ENCODE measurements at places on chromosomes 6 and 20.

DNA sequence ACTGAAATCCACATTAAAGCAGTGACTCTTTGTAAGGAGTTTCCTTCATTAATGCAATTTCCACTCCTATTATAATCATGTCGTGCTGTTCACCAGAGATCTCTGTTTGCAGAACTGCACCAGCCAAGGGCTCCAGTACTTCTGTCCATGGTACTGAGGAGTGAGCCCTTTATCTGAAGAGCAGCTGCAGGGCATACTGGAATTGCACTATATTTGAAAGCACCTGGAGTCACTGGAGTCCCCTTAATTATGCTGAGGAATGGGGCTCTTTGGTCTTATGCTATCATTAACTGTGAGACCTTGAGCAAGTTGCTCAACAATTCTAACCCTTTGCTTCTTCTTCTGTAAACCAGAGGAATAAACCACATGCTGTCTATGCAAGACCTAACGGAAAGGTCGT is 61.7 kb upstream of the NUP153 start:
- DNase-seq = peak; percentile 20

- no peak for DNase-seq
Measured at GRCh38 chr20:4335722-4336121, 320.4 kb upstream of the RNF24 start.

DNA sequence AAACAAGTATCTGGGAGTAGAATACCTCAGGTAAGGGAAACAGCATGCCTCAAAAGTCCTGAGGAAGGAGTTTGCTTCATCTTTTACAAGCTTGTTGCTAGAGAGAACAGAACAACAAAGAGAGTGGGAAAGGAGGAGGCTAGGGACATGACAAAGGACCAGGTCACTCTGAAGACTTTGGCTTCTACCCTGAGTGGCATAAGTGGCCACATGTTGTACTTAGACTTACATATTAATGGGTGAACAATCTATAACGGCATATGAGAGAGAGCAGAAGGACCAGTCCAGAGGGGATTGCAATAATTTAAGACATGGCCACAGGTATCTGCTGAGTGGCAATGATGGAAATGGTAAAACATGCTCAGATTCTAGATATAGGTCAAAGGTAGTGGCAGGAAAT is 668.3 kb upstream of the ADGRB3 start:
- no peak for DNase-seq

- no peak for DNase-seq
Measured at GRCh38 chr6:138597336-138597735, 98.0 kb upstream of the NHSL1 start.

DNA sequence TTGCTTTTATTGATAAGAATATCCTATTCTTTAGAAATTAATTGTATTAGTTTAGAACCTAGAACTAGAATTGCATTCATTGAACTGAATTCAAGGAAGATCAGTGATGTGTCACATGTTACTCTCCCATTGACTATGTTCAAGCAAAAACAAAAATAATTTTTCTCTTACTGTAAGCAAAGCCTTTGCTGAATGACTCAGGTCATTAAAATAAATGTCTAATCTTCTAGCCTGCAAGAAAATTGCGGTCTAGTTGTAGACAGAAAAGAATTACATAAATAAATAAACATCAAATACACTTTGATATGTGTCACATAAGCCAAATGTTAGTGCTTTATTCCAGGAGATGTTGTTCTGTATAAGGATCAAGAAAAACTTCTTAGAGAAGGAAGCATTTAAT is 387.9 kb downstream of the ADGRB3 start:
- no peak for DNase-seq

- no peak for DNase-seq
Measured at GRCh38 chr6:32491700-32492099, 38.4 kb downstream of the HLA-DRB5 start.

- DNase-seq = peak; percentile 70
Measured at GRCh38 chr20:49541733-49542513, 26.0 kb downstream of the PTGIS start.

DNA sequence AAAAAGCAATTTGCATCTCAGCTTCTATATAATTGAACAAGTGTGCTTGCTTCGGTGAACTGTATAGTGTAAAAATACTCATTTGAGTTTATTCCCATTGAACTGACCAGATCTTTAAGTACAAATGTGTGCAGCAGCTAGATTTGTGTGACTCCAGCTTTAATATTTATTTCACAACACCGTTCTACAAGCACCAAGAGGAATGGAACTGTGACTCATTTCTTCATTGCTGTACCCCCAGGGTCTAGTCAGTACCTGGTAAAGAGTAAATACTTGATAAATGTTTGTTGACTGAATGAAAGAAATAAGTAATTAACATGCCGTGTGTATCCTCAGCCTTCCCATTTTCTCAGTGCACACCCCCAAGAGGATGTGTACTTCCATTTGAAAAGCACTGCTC is 464.8 kb downstream of the CBLN4 start:
- DNase-seq = no peak

GRCh38 chr6:19734519-19734918 is 102.7 kb upstream of the ID4 start:
- no peak for DNase-seq

- DNase-seq = no peak
Measured at GRCh38 chr6:14641423-14642135, 524.0 kb downstream of the CD83 start.

DNA sequence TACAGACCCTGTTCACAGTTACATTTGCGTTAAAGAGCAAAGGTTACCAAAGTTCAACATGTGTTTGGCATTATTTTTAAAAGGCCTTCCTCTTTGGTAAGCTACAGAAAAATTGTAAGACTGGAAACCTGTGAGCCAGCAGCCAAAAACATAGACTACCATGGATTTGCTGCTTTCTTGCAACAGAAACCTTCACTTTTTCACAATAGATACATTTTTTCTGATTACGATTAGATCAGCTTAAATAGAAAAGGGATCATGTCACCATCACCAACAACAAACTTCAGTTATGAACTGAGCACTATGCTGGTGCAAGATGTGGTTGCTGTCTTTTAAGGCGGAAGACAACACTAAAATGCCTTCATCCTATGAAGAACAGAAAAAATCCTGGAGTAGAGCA is 112.3 kb upstream of the MARCKS start:
- no peak for DNase-seq

GRCh38 chr6:135449246-135449645 is 48.3 kb downstream of the AHI1 start:
- DNase-seq = no peak

- no peak for DNase-seq
Measured at GRCh38 chr6:123997223-123997622, 193.6 kb downstream of the NKAIN2 start.

DNA sequence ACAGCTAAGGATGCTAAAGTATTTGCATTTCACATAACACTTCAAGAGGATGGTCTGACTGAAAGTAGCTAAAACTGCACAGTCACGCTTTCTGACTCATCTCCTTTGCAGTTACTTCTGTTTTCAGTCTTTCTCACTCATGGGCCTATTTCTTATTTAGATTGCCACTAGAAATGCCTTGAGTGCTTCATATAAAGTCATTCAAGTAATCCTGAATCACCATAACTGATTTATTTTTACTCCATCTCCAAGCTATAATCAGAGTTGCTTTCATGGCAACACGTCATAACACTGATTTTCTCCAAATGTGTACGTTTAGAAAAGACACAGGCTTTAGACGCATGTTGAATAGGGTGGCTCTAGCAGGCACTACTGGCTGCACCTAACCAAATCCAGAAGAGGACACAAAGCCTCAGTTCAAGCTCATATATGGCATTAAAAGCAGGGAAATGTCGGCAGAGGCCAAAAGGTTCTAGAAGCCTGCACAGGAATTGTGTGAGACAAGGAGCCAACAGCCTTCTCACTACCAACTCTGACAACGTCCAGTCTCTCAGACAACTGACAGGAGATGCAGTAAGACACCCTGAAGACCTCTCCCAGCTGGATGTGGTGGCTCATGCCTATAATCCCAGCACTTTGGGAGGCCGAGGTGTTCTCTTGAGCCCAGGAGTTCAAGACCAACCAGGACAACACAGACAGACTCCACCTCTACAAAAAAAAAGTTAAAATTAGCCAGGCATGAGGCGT is 64.1 kb upstream of the BEND6 start:
- no peak for DNase-seq

DNA sequence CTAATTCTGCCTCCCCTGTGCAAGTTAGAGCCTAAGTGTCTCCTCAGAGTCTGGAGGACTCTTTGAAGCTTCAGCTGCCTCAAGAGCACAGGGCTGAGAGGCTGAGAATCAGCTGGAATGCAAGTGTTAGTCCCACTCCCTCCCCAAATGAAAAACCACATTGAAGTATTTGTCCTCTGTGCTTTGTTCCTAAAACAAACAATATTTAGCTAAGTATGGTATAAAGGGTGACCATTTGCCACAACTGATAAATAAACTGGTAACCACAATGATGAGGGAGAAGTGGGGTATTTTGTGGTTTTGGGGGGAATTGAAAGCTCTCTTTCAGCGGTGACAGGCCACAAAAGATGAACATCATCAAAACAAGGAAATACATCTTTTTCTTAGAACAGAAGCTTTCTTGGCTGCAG is 91.7 kb upstream of the HDDC2 start:
- DNase-seq = no peak

DNA sequence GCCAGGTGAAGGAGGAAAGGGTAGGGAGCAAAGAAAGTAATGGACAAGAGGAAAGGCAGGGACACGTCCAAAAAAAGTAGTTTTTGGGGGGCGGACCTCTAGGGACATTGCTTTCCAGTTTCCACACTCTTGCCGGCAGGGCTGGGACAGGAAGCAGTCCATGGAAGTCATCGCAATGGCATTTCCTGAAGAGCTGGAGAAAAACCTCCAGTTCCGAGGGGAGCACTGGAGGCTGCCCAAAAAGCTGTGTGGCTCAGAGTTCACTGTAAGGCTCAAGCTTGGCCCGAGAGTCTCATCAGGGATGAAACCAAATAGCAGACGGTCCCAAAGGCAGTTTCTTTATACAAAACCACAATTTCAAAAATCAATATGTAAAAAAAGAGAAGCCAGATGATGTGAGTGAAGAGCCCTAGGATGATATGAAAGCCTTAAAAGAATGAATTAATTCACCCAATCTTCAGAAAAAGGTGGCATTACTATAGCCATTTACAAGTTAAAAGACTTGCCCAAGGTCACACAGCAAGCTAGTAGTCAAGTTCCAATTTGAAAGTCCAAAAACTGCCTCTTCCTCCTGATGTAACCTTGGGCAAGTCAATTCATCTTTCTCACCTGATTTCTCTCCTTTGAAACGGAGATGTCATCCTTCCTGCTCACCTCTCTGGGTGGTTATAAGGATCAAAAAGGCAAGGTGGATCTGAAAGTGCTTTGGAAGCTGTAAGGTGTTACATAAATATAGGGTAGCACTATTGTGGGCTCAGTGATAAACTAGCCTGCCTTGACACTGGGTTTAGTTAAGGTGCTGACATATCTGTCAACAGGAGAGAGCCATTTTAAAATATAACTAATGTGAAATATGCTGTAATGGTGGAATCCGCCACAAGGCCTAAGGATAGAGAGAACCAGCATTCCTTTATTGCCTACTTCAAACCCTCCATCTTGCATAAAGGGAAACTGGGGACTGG is 9.1 kb downstream of the BCL2L1 start:
- no peak for DNase-seq

DNA sequence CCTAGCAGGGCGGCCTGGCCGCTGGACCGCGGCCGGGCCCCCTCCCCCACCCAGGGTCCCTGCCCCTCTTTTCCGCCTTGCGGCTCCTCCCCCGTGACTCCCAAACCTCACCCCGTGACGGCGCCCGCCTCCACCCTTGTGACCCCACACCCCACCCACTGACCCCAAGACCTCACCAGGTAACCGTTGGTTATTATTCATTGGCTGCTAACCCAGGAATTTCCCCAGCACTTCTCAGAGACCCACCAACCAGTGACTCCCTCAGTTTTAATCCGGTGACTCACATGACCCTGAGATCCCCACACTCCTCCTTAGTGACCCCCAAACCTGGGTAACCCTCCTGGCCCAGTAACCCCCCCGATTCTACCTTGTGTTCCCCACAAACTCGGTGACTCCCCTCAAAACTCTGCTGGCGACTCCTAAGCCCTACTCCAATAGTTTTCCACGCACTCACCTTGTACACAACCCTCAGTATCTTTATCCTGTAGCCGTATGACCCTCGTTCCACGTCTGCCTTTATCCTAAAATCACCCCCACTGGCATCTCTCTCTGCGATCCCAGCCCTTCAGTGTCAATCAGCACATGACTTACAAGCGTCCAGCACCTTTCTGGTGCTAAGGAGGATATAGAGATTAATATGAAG is 534 bp downstream of the ZNF76 start:
- DNase-seq = no peak

- no peak for DNase-seq
Measured at GRCh38 chr20:13205848-13206434, 15.1 kb upstream of the ISM1 start.

DNA sequence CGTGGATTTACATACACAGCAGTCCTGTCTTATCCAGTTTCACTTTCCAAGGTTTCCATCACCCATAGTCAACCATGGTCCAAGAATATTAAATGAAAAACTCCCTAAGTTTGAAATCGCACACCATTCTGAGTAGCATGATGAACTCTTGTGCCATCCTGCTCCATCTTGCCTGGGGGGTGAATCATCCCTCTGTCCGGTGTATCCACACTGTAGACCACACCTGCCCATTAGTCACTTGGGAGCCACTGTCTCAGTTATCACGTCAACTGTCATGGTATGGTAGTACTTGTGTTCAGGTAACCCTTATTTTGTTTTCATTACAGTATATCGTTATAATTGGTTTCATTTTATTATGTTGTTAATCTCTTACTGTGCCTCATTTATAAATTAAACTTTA is 38.5 kb downstream of the PTGIS start:
- DNase-seq = no peak

DNA sequence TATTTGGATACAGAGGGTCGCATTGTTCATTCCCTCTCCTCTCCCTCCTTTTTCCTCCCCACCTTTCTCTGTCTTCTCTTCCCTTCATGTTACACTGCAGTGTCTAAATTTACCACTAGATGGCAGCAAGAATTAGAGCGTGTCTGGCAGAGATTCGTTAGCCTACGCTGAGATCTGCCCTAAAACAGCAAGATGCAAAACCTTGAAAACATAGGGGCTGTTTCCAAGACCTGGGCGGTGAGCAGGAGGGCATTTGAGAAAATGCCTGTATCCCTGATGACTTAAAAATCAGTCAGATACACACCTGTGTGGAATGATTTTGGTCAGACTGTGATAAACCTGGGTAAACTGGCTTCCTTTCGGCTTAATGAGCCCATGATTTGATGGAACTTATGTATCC is 101.5 kb upstream of the ISM1 start:
- peak; percentile 49 for DNase-seq

DNA sequence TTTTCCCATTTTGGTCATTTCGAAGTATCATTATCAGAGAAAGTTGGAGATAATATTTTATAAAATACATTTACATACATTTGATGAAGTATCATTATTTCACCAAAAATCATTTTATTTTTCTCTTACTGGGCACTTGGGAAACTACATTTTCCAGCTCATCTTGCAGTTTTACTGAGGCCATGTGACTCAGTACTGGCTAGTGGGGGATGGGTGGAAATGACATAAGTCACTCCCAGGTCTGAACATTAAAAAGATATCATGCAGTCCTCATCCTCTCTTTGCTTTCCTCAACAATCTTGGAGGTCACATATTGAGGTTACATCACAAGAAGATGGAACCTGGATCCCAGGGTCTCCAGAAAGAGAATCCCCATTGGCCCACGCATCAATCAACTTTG is 84.1 kb downstream of the CD24 start:
- DNase-seq = no peak

- no peak for DNase-seq
Measured at GRCh38 chr6:64672131-64672530, 1034.9 kb downstream of the EYS start.

GRCh38 chr6:92848459-92848858 is 570.9 kb downstream of the EPHA7 start:
- DNase-seq = no peak

Measured in renal cortex interstitium (tissue), 15 donors.